ELF-1 (cell line): ENCODE measurements at places on chromosomes 7 and 10.

DNA sequence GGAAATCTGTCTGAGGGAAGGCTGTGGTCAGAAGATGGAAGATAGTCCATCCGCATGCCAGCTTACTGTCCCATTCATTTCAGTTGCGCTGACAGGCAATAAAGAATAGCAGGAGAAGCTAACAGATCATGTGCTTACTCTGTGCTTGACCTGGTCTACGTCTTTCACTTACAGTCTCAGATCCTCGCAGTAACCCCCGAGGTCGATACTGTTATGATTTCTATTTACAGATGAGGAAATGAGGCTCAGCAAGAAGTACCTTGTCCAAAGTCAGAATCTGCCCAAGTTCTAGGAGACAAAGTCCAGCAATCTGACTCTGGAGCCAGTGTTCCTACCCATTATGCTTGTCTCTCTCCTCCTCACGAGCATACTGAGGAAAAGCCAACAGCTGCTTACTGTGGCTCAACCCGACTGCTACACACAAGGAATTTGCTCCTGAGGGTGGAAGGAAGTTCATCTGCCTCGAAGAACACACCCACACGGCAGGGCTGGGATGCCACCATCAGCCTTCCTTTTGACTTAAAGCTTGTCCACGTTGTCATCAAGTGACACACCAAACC is 74.2 kb downstream of the MINPP1 start:
- DNase-seq, result no peak

GRCh38 chr10:63700631-63701156 is 179.5 kb downstream of the REEP3 start:
- DNase-seq, result no peak

DNA sequence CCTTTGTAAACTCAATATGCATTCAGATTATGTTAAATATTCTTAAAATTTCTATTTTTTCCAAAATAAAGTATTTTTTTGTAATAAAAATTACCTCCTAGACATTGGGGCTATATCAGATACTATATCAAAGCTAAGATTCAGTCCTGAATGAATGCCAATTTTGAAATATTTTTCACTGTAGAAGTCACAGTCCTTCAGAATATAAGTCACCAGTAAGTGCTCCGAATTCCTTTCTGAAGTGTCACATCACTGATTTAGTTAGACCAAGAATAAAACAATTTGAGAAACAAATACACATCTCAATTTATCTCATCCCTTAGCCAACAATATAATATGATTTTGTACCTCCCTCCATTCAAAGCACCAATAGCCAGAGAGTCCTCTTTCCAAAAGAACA is 33.9 kb upstream of the GSAP start:
- DNase-seq, result no peak

DNA sequence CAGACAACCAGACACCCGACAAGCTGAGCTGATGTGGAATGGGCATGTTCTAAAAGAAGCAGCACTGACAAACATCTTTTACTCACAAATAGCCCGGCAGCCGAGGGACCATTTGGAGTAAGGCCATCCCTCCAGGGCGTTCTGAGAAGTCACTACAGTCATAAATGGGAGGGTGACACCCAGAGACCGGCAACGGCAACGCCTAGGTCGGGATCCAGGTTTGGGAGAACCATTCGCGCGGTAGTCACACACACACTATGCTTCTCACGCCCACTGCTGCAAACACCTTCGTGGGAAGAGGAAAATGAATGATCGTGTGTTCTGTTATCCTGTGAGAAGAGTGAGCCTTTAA is 9.8 kb downstream of the TNS3 start:
- no peak for DNase-seq

GRCh38 chr7:40211276-40212003 is 76.6 kb downstream of the SUGCT start:
- peak; percentile 6 for DNase-seq

DNA sequence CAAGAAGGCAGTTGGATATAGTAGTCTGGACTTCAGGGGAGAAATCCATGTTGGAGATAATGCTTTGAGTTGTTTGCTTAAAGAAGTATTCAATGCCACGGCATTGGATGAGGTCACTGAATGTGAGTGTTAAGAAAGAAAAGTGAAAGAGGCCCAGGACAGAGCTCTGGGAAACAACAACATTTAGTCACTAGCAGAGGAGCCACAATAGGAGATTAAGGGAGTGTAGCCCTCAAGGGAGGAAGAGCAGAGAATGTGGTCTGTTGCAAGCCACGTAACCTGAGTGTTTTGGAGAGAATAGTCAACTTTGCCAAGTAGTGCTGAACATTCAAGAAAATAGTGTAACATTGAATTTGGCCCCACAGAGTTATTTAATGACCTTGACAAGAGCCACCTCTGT is 114.7 kb downstream of the MYO3A start:
- DNase-seq, result no peak

GRCh38 chr7:38585572-38586354 is 45.4 kb downstream of the AMPH start:
- DNase-seq, result no peak

DNA sequence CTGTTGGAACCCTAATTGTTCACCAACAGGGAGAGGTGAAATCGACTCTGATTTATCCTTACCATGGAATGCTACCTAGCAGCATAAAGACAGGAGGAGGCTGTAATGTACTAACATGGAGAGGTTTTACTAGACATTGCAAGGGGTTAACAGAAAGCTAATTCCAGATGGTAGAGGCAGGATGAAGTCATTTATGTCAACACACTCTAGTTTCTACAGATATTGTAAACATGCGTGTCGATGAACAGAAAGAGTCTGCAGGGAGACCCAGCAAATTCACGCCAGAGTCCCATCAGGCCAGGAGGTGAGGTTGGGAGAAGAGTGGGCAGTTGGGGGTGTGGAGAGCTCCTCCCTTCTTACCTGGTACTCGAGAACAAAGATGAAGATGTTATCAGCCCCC is 7.0 kb downstream of the NPC1L1 start:
- DNase-seq, result no peak

- no peak for DNase-seq
Measured at GRCh38 chr7:4134204-4134603, 547.9 kb upstream of the FOXK1 start.

GRCh38 chr7:66768865-66769832 is 28.6 kb downstream of the RABGEF1 start:
- DNase-seq, result no peak

GRCh38 chr10:121112579-121113384 is 261.6 kb downstream of the WDR11 start:
- peak; percentile 37 for DNase-seq

DNA sequence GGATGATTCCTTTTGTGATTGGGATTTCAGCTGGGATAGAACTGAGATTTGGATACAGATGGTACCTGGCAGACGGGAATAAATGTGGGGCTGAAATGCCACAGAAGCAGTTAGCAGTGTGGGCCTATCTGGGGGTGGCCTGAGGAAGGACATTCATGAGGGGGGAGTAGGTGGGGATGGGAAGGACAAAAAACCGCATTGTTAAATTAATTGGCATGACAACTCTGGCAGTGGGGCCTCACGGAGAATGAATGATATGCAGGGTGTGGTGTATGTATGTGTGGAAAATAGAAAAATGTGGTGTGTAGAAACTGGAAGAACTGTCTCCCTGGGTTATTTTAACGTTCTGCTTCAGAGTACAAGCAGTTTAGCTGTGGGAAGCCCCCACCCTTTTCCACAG is 17.8 kb downstream of the SDK1 start:
- no peak for DNase-seq

GRCh38 chr10:49290131-49290530 is 8.8 kb upstream of the C10orf71 start:
- DNase-seq, result no peak

DNA sequence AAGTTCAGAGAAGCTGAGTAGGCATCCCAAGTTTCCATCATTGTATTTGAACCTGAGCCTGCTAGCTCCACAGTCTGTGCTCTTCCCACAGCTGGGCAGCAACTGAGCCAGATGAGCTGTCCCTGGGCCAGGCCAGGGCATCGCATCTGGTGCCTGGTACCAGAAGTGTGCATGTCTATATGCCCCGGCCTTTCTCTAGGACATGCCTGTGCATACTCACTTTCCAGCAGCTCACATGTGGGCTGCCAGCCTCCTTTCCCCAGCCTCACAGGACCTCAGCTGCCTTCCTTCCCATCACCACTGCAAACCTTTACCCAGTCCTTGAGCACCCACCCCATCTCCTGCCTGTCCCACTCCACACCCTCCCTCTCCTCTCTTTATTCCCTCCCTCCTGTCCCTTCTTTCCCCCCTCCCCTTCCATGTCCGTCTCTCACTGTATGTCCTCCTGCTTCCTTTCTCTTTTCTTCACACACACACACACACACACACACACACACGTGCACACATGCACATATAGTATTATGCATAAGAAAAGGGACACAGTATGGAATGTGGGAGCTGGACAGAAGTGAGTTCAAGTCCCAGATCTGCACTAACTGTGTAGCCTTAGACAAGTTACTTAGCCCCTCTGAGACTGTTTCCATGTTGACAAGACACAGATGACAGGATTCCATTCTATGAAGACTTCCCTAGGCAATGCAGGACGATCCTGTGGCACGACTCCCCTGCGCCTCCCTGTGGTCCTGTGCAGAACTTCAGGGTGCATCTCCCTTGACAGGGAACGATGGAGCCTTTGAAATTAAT is 10.9 kb downstream of the CDHR1 start:
- DNase-seq, result peak; percentile 72

GRCh38 chr7:117110480-117111315 is 157.4 kb downstream of the ST7 start:
- peak; percentile 33 for DNase-seq

GRCh38 chr7:74289659-74290552 is 699 bp downstream of the CLIP2 start:
- no peak for DNase-seq

DNA sequence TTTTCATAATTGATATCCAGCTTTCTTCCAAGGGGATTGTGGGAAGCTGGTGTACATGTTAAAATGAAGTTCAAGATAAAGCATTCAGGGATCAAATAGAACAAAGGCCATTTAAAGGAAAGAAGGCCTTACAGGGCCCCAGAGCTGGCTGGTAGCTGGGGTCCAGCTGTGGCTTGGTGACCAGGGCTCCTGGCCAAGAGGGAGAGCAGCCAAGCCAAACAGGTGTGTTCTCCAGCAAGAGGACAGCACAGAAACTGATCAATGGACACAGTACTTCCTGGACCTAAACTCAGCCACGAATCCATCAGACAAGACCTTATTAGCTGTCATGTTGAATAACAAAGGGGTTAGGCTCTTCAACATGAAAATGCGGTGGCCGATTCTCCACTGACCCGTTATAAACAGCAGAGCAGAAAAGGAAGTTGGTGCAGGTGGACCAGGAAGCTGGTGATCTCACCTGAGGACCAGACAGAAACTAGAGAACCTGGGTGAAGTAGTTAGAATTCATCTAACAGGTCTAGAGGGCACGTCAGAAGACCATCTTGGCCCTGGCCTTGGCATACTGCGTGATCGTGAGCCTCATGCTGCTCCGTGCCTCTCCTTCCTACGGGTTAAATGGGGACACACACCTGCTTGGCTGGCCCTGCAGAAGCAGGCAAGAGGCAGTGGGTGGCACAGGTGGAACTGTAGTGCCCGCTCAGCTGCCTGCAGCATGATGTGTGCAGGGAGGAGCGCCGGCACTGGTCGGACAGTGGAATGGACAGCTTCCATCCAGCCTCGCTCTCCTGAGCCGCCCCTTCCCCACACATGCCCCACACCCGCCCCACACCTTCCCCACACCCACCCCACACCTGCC is 53.8 kb downstream of the PARP12 start:
- no peak for DNase-seq

GRCh38 chr7:113404245-113404644 is 285.9 kb upstream of the SMIM30 start:
- DNase-seq, result peak; percentile 12

DNA sequence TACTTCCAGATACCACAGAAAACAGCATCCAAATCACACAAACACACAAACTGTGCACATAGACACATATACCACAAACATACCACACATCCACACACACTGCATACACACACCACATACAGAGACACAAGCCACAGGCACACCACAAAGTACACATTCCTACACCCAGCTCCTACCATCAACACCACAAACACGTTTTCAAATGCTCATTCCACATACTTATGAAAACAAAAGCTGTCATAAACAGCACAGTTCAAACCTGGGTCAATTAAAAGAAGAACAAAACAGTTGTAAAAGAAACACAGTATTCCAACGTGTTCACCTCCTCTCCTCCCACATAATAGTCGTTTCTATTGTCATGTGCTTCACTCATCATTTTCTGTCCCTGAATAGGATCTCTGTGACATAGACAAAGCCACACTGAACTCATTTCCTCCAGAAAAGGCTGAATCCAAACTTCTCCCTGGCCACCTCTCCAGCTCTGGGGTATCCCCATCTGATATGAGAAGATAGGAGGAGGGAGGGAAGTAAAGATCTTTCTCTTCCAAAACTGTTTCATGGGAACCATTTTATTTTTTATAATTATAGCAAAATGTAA is 89.2 kb downstream of the CXCL12 start:
- no peak for DNase-seq
